ENCODE measurements at places on chromosomes 2 and 18.

DNA sequence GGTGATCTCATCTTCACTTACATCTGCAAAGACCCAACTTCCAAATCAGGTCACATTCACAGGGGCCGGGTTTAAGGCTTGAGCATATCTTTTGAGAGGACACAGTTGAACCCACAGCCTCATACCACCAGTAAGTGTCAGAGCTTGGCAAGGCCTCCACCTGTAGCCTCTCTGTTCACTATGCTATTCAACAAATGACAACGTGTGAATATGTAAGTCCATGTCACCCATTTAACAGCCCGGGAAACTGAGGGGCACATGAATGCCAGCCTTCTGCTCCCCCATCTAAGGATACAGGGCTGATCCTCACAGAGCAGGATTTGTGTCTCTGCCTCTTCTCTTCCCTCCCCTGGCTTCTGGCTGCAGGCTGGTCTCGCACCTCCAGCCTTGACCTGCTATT lies 3.5 kb upstream of the KCNF1 start:
- DNase-seq = no peak

GRCh38 chr2:1360557-1361250 lies 52.6 kb upstream of the TPO start:
- no peak for DNase-seq

DNA sequence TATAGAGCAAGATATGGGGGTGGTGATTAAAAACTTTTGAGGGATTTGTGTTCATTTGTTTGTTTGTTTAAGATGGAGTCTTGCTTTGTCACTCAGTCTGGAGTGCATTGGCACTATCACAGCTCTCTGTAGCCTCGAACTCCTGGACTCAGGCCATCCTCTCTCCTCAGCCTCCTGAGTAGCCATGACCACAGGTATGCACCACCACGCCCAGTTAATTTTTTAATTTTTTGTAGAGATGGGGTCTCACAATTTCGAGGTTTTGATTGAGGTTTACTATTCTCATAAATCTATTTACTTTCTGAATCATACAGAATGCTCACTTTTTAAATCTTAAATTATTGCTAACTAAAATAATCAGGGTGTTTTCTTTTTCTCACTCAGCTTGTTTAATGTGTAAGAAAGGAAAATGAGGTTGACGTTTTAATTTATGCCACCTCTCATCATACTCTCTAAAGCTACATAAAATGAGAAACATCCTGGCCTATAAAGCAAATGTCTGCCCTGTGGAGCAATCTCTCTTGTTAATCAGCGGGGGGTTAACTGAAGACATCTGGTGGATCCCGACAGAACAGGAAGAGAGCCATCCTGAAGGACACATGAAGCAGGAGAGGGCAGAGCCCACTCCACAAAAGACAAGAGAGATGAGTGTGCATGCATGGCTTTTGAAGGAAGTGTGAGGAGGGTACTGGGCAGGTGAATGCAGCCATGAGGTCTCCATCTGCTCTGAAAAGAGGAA lies 589.1 kb upstream of the SLC8A1 start:
- no peak for DNase-seq

GRCh38 chr2:54510916-54511315 lies 54.8 kb downstream of the SPTBN1 start:
- no peak for DNase-seq
